ENCODE measurements at places on chromosomes 13 and 19.

GRCh38 chr13:76865109-76865508 is 21.1 kb downstream of the KCTD12 start:
- DNase-seq, result no peak

- DNase-seq, result no peak
Measured at GRCh38 chr19:42442833-42443232, at the start of gene CXCL17. CXCL17 (minus strand) TSS chr19:42442946; CDS start chr19:42442832, 114 bp downstream.

- DNase-seq, result no peak
Measured at GRCh38 chr13:106048386-106048785, 487.1 kb downstream of the EFNB2 start.

DNA sequence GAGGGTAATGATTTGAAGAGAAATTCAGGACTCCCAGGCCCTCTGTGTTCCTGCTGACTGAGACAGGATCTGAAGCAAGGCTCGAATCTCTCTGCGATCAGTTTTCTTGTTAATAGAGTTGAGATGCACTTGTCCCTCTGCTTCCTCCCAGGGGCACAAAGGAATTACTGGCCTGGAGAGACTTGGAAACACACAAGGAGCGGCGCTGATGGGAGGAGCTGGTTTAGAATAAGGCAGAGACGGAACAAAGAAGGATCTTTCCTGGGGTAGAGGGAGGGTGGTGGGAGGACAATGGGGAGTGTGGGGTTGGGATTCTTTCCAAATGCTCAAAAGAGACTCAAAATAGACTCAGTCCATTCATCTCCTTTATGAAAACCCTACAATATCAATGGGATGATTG is 719.1 kb downstream of the UQCRFS1 start:
- DNase-seq, result no peak

DNA sequence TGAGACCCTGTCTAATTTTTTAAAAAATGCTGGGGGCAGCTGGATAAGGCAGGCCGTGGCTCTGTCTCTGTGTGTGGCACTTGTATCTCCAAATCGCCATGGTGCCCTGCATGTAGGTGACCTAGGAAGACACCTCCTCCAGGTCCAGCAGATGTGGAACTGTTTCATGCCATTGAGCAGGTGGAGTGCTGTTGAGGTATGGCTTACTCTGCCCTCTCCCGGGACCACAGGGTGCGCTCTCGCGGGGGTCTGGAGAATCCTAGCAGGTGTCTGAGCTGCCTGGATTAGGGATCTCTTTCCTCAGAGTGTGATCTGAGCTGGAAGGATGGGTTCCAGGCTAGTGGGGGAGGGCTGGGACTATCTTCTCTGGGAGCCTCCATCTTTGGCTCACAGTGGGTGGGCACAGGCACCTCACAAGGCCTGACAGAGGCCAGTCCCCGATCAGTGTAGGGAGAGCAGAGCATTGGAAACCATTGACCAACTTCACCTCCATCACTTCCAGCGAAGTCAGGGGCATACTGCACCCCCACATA is 67.7 kb upstream of the TM9SF2 start:
- DNase-seq, result no peak

- DNase-seq, result no peak
Measured at GRCh38 chr19:20028611-20029010, 10.7 kb downstream of the ZNF682 start.

- DNase-seq, result no peak
Measured at GRCh38 chr13:85772367-85772766, 26.9 kb downstream of the SLITRK6 start.

- no peak for DNase-seq
Measured at GRCh38 chr13:28885181-28885580, 65.0 kb downstream of the MTUS2 start.

DNA sequence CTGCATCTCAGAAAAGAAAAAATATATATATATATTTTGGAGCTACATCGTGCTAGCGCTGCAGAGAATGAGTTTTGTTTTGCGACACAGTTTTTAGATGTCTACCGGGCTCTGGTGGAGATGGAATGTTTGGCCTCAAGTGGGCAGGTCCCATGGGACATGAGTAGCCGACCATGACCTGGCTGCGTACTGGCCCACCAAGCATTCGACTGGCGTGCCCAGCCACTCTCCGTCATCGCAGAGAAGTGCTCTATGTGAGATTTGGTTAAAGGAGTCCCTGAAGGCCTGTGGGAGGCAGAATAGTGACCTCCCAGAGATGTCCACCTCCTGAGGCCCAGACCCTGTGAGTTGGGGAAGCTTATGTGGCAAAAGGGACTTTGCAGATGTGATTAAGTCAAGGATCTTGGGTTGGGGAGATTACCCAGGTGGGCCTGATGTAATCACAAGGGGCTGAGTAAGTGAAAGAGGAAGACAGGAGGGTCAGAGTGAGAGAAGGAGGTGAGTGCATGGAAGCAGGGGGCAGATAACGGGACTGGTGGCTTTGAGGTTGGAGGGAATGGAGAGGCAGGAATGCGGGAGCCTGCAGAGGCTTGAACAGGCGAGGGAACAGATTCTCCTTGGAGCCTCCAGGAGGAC is 821 bp upstream of the LILRB4 start:
- no peak for DNase-seq

GRCh38 chr19:52786078-52786463 is 520 bp downstream of the ZNF600 start:
- DNase-seq, result no peak

DNA sequence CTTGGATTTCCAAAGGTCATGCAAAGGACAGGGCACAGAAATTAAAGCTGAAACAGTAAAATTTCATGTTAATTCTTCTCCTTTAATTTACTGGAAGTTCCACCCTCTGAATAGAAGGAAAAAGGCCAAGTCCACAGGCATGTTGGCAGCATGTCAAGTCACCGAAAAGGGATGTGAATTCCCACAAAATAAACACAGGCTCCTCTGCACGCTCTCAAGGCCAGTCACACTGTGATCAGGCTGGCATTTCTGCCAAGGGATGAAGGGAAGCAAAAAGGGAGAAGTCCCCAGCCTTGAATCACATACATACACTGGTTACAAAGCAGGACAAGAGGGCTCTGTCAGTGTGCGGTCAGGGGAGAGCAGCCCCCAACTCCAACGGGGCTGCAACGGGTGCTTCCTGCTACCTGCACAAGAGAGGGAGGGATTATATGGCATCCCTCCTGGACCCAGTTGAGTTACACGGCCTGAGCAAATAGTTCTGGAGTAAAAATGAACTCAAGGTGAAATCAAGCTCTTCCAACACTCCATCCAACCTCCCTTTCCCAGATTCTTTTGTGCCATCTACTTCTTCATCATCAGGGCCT is 6.9 kb downstream of the DCLK1 start:
- DNase-seq, result no peak

DNA sequence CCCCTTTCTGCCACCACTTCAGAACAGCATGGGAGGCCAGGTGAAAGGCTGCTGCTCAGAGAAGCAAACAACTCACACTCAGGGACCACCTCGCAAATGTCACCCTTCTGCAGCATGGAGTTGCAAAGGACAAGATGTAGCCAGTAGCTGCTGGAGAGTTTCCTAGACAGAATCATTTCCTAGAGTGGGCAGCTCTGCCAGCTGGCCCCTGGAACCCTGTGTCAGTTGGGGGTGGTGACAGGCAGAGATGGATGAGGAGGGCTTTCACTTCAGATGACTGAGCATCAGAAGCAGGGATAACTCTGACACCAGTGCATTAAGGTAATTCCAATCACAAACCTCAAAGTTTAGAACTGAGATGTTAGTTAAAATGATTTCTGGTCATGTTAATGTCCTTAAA is 34.4 kb upstream of the EPHX3 start:
- DNase-seq, result no peak

- DNase-seq, result no peak
Measured at GRCh38 chr13:85031771-85032170, 767.4 kb downstream of the SLITRK6 start.

- DNase-seq, result no peak
Measured at GRCh38 chr19:16455489-16455888, 16.3 kb downstream of the EPS15L1 start.

- no peak for DNase-seq
Measured at GRCh38 chr13:112664501-112665203, 25.2 kb upstream of the ATP11A start.

DNA sequence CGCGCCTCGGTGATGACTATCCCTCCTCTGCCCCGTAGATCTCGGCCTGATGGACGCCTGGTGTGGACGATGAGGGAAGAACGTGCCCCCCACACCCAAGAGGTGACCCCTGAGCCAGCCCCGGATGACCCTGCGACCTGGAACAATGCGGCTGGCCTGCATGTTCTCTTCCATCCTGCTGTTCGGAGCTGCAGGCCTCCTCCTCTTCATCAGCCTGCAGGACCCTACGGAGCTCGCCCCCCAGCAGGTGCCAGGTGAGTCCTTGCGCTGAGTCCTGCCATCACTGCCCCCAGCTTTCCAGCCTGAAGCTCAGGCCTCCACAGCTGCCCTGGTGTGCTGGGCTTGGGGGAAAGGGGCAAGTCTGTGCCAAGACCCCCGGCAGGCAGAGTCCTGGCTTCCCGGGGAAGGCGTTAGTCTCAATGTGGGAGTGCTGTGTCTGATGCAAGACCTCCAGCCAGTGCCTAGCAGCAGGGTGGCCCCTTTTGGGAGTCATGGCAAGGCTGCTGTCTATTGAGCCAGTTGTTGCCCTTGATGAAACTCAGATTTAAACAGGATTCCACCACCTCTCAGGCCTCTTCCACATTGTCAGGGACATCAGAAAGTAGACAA is 67.5 kb downstream of the CHST8 start:
- DNase-seq, result no peak

GRCh38 chr19:21463449-21464105 is 41.8 kb upstream of the ZNF429 start:
- no peak for DNase-seq

- no peak for DNase-seq
Measured at GRCh38 chr19:47240556-47240955, 9.6 kb upstream of the BBC3 start.

- DNase-seq, result no peak
Measured at GRCh38 chr13:58043971-58044370, 412.4 kb downstream of the PCDH17 start.

DNA sequence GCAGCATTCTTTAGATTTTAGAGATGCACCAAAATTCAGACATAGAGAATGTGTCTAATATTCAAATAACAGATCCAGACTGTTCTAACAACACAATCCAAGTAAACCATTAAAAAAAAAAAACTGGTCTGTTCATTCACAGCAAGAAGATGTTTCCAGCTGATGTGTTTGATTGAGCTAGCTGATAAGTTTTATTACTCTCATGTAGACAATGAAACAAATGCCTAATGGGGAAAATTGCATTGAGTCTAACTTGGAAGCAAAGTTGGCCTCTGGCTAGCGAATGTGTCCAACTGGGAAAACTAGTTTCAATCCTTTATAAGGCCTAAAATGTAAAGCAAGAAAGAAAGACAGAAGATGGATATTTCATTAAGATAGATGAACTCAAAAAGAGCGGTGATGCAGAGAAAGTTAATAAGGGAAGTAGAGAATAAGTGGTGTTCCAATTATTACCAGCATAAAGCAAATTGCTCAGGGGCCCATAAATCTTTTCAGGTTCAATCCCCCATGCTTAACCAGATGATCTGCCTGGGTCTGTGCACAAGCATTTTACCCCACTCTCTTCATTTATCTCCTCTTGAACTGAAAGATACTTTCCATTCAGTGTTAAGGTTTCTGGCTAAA is 54.2 kb downstream of the PCDH9 start:
- DNase-seq, result no peak

- no peak for DNase-seq
Measured at GRCh38 chr13:114067381-114067885, 65.0 kb downstream of the RASA3 start.

DNA sequence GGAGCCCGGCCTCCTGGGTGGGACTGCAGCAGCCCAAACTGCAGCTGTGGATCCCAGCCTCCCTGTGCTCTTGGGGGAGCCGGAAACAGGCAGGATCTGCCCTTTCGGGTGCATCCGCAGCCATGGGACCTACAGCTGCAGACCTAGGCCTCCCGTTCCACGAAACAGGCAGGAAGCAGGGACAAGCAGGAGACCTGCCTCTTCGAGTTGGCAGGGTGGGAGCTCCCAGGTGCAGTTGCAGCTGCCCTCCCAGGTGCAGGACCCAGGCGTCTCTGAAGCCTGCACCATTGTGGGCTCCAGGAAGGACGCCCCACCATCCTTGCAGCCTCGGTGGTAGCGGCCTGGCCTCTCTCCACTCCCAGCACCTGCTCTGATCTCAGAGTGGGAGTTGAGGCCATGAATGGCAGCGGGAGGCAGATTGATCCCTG is 189.0 kb upstream of the KLHL1 start:
- no peak for DNase-seq

GRCh38 chr19:5844456-5845433 is 5.2 kb upstream of the FUT6 start:
- DNase-seq, result no peak

- no peak for DNase-seq
Measured at GRCh38 chr13:110531671-110532083, 29.8 kb downstream of the RAB20 start.

DNA sequence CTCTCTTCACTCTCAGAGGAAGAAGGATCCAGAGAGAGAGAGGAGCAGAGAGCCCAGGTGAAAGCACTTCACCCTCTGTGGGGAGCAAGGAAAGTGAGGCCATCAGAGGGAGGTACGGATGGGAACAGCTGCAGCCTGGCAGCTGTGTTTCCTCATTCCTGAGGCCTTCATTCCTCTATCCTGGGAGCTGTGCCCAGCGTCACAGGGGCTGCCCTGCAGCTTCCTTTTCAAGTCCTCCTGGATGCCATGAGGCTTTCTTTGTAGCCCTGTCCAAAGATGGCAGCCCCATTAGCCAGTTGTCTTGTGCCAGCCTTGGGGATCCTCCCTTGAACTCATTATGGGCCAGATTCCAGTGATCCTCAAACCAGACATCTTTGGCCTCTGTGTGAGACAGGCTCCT is 76.8 kb upstream of the PCDH8 start:
- no peak for DNase-seq

DNA sequence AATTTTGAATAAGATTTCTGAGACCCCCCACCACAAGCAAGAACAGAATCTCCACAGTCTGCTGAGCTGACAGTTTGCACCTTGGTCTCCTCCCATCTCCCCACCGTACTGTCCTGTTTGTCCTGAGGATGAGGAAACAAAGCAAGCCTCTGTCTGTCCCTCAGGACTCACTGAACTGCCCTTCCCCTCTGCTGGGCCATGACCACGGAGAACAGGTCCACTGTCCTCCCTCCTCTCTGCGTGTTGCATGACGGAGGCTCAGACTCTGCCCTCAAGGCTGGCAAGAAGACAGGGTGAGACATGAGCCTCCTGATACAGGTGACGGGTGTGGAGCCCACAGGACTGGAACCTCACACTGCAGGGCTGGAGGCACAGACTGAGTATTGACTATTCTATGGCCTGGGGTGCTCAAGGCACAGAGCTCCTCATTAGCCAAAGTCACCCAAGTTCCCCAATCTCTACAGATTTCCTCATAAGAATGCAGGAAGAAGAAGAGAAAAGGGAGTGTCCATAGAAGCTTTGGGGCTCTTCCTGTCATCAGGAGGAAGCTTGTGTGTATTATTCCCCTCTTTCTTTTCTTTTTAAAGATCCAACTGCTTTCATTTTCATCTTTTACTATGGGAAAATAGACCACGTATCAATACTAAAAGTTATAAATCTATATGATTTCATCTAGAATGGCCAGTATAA is 22.4 kb upstream of the RGCC start:
- DNase-seq, result no peak
